ENCODE measurements at places on chromosomes 3 and 15.

- DNase-seq: no peak
Observed at GRCh38 chr3:128950223-128950938, 43.5 kb downstream of the CFAP92 start.

- no peak for DNase-seq
Observed at GRCh38 chr3:133445108-133445507, 45.3 kb downstream of the BFSP2 start.

- DNase-seq: no peak
Observed at GRCh38 chr3:138362538-138362937, 14.2 kb downstream of the MRAS start.

DNA sequence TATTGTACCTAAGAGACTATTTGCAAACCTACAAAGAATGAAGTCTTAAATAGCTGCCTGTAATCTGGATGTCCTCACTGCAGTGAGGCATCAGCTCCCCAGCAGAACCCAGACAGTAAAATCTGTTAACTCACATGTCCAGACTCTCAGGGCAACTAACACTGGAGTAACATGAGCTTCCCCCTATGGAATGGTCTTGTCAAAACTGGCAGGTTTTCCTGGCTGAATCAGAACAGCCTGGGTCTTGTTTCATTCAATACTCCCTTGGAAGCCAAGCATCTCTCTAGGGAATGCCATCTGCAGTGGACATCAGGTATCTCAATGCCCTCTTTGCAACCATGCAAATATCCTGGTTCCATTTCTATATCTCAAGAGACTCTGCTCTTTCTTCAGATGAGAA is 24.4 kb downstream of the PTPN9 start:
- no peak for DNase-seq

DNA sequence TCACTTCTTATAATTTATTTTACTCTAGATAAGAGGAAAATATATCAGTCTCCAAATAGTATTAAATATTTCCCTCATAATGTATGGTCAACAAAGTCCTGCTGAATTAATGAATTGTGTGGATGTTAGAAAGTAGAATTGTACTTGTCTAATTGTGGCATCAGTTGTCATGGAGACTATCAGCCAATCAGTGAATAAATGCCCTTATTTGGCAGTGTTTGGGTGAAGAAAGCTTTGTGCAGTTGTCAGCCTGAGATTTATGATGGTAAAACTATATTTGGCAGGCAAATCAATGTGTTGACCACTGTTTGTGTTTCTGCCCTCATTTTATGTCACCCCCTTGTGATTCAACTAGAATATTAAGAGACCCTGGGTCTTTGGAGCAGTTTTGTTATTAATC is 293.6 kb upstream of the MDFIC2 start:
- DNase-seq: no peak

- no peak for DNase-seq
Observed at GRCh38 chr3:43221076-43221475, 65.3 kb upstream of the SNRK start.

DNA sequence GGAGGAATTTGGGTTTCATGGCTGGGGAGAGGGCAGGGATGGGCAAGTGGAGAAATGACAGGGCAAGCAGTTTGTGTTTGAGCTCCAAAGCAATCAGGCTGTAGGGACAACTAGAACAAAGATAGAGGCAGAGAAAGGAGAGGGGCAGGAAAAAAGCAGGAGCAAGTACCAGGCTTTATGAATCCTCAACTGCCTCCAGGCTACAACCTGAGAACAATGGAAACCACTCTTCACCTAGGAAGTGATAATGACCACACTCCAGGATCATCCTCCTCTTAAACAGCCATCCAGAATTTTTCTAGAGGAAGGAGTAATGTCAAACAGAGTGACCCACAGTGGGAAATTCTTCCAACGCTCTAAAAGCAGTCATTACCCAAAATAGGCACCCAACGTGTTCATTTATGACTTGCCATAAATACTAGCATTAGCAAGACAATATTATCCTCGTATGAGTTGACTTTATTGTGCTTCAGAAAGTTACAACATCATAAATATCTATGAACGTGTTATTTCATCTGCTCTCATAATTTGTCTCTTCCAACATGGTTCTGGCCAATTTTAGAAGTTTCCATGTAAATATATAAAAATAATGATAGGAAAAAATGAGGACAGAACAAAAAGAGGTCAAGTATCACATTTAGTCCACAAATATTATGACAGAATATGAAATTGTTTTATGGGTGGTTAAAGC is 50.5 kb downstream of the TNFAIP8L3 start:
- no peak for DNase-seq

DNA sequence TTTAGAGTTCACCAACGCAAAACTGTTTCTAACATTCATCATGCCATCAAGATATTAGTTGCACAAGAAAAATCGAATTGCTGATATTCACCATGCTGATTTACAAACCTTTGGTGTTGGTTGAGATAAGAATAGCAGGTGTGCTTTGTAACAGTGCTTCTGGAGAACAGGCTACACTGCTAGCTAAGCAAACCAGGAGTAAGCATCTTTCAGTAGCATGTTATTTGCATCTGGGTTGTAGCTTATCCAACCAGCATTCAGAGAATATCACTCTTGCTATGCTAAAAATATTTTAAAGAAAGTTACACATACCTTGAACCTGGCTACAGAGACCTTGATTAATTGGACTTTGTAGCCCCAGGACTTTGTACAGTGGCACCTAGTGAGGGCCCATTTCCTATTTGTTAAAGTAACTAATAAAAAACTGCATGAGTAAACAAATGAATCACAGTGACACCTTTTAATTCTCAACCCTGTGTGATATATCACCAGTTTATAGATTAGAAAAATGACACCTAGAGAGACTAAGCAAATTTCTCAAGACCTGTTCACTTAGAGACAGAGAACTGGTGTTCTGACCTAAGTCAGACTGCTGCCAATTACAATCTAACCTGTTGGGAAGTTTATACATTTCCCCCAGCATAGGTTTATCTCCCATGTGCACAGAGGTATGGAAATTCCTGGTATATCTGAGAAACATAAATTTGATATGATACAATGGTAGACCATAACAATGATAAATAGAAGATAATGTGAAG is 435.5 kb upstream of the TGFBR2 start:
- no peak for DNase-seq

DNA sequence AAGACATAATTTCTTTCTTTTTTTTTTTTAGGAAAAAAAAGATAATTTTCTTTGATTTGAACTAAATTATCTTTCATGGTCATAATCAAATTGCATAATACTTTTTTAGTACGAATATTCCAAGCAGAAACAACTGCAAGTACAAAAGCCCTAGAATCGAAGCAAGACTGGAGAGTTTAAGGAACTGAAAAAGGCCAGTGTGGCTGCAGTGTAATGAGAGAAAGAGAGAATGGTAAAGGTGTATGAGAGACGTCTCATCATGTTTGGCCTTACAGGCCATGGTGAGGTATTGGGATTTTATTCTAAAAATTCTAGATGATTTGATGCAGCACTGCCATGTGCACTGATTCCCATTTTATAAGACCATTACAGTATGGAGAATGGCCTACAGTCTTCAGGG is 180.9 kb downstream of the SUCNR1 start:
- DNase-seq: no peak

GRCh38 chr3:45187694-45188141 is 38.4 kb downstream of the TMEM158 start:
- DNase-seq: no peak

DNA sequence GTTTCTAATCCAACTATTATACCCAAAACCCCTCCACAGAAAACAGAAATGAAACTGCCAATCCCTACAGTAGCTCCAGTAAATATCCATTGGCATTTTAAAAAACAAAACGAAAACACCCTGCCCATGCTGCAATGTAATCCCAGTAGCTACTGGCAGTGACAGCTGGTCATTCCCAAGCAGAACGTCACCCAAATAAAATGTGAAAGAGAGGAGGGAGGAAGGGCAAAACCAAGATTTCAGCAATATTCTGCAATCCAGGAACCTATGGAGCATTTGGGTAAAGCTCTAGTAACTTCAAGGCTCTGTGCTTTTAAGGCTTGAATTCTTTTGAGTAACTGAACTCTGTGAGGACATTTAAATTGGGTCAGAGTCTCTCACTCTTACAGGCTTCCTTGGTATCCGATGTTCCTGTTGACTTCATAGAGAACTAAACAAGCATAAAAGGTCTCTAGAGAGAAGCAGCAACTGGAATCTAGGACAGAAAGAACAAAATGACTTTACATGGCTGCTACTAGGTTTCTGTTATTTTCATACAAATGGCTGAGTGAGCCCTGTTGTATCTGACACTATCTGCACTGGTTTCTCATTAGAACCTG is 136.2 kb downstream of the TNIK start:
- peak; percentile 55 for DNase-seq

DNA sequence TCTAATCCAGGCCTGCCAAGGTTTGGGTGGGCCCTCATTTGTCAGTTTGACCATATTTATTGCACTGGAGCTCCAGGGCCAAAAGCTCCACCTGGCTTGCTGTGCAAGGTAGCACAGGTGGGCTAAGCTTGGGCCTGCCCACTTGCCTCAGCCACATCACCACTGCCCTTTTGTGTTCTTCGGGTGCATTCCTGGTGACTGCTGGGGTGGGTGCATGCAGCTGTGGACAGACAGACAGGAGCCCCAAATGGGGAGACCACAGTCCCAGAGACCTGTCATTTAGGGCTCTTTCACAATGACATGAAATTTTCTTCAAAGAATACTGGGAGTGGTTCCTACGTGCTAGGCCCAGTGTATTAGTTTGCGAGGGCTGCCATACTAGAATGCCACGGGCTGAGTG is 2.7 kb downstream of the MESP2 start:
- DNase-seq: no peak

DNA sequence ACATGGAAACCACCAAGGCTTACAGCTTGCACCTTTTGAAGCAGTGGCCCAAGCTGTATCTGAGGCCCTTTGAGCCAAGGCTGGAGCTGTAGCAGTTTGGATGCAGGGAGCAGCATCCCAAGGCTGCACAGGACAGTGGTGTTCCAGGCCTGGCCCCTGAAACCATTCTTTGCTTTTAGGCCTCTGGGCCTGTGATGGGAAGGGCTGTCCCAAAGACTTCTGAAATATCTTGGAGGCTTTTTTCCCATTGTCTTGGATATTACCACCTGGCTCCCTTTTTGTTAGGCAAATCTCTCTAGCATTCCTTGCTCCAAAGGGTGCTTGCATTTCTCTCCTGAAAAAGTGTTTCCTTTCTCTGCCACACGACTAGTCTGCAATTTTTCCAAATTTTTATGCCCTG is 302.8 kb upstream of the MDFIC2 start:
- DNase-seq: no peak

- no peak for DNase-seq
Observed at GRCh38 chr3:124691599-124691998, 38.7 kb upstream of the UMPS start.

DNA sequence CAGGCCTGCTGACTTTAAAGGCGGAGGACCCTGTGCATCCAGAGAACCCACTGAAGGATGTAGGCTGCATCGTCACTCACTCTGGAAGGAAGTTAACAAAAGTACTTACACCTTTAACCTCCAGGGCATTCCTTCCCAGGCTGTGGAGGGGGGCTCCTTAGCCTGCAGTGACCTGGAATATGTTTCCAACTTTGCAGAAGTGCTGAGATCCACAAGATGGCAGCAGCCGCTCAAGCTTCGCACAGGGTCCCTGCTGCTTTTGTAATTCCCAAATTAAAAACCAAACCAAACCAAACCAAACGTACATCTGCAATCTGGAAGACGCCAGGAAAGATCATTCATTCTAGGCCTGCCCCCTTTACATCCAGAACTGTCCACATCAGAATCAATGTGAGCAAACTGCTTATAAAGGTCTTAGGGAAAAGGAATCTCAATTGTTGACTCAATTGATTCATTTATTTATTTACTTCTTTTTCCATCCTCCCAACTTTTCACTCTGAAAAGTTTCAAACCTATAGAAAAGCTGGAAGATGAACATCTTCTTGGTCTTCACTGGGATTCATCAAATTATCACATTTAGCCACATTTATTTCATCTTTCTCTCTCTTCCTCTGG is 70.5 kb upstream of the KLHL25 start:
- peak; percentile 72 for DNase-seq

DNA sequence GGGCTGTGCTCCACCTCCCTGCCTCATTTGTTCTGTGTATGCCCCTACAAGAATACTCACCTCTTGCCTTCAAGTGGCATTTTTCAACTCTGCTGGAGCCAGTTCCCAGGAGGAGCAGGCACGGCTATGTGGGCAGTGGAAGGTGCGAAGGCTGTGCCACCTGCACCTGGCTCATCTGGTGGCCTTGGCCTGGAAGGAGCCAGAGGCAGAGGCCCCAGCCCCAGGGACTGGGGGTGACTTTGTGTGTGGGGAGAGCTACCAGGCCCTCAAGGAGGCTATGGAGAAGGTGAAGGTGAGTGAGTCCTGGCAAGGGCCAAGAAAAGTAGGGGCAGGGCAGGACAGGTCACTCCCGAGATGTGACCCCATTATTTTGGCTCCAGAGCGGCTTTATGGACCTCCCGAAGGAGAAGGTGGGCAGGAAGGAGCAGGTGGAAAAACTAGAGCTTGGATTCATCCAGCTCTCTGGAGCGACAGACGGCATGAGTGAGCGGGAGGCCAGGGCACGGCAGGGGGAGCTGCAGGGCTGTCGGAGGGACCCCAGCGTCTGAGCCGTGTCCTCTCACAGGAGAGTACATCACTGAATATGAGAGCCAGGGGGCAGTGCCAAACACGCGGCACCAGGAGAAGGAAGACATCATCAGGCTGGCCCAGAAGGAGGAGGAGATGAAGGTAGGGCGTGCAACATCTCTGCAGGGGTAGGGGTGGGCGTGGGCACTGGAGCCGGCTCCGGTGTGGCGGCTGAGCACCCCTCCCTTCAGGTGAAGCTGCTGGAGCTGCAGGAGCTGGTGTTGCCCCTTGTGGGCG is 57.3 kb upstream of the UBE2Q2 start:
- peak; percentile 54 for DNase-seq

- DNase-seq: peak; percentile 69
Observed at GRCh38 chr15:60413231-60413824, 15.5 kb upstream of the ANXA2 start.

DNA sequence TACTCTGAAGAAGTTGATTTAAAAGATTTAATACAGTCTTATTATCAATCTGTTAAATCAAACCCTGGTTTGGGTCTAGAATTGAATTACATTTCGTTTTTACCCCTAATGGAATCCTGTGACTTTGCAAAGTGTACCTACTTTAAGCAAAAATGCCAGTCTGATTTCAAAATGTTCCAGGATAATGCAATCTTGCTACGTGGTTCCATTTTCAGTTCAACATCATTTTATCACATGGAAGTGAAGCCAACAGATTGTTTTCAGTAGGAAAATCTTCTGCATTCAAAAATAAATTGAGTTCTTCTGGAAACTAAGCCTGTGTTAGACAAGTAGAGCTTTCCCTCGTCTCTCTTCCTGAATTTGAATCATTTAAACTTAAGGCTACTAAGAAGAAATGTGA is 356.4 kb downstream of the CHST2 start:
- no peak for DNase-seq
